NCI-H1417 (cell line): ENCODE measurements at places on chromosomes 1 and 21.

GRCh38 chr1:85321237-85321964 is 45.0 kb upstream of the BCL10 start:
- no peak for DNase-seq

DNA sequence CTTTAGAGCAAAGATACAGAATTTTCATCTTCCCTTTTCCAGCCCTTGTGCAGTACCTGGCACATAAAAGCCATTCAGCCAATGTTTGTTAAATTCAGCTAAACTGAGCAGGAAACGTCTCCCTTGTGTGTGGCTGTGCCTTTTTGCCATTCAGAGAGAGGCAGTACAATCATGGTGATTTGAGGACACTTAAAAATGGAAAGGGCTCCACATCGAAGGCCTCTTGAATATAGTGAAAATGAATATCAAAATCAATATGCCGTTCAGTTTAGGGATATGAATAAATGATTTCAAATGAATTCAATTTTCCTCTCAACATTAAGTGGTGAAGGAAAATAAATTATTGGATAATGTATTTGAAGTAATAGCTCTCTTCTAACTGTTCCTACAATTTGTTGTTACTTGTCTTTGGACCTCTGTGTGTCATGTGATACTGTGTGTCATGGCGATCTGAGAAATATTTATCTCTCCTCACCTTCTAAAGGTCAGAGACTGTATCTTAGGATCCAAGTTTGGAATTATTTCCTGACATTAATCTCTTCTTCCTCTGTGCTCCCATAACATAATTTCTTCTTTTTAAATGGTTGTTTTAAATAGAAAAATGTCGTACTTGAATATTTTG is 355.6 kb upstream of the ST6GALNAC5 start:
- DNase-seq = peak; percentile 26

GRCh38 chr1:43021547-43022474 is 63.1 kb upstream of the SLC2A1 start:
- DNase-seq = no peak

DNA sequence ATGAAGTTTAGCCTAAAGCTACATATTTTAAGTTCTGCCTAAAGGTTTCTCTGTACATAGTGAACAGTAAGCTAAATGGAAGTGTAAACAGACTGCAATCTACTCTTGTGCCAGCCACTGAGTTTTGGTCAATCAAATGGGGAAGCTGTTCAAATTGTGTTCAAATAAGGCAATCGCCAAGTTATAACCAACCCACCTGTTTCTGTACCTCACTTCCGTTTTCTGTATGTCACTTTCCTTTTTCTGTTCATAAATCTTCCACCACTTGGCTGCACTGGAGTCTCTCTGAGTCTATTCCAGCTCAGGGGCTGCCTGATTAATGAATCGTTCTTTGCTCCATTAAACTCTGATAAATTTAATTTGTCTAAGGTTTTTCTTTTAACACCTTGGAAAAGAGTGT is 10.8 kb upstream of the THEM4 start:
- no peak for DNase-seq

DNA sequence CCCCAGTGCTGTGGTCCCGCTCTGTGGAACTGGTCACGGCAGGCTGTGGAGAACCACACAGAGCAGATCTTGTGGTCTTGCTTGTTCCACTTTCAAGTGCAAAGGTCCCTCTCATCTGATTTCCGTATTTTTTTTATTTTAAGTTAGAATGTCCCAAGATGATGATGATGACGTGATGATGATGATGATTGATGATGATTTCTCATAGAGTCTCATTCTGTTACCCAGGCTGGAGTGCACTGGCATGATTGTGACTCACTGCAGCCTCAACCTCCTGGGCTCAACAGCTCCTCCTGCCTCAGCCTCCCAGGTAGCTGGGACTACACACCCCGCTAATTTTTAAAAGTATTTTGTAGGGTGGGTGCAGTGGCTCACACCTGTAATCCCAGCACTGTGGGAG is 12.2 kb downstream of the EVA1C start:
- no peak for DNase-seq

DNA sequence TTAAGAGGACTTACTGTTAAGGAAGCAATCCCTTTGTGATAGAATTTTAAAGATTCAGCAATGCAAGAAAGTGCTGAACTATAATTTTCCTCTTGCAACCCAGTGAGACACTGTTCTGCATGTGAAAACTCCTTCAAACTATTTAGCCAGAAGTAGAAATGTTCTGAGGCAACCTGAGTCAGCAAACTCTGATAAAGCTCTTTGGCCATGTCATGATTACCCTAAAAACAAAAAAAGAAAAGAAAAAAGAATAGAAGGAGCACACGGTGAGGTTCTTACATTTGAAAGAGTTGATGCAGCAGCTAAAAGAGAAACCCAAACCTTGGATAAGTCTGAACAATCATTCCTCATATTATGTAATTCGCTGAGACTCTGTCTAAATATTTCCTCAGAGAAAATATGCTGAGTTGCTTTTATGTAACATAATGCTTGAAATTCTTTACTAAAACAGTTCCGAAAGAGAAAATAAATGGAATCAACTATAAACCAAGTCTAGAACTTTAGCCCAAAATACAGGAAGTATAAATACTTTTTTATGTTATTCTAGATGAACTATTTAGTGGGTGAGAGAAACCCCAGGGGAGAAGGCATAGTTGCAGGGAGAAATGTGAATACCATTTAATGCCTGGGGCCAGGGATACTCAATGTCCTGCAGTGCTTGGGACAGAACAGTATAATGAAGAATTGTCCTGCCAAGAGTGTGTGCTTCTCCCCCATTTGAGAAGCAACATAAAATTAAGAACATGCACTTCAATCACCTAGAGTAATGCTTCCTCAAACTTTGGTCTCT is 60.0 kb downstream of the INTS7 start:
- DNase-seq = no peak

- no peak for DNase-seq
These were observed 5.9 kb downstream of the TTC39A start for GRCh38 chr1:51324251-51325010.

GRCh38 chr1:230403442-230403841 is 22.7 kb downstream of the PGBD5 start:
- no peak for DNase-seq

DNA sequence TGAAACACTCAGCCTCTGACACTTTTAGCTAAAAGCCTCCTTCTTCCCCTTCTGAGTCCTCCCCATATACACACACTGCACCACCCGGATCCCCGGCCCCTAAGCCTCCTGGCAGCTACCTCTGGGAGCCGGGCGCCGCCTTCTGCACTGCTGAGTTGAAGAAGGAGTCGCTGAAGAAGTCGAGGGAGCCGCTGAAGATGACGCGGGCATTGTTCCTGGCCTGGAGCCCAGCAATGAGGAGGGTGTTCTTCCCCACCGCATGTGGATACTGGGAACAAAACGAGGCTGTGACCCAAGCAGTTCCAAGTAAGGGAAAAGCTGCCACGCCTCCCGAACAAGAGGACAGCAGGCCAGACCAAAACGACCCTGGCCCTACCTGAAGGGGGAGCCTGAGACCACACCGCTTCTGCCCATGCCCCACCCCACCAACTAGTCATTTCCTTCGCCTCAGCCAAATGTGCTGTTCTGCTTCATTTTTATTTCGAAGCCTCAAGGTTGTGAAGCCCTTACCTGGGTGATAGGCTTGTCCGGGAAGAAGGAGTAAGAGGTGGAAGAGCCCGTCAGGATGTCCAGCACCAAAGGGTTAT is 7.0 kb downstream of the DDOST start:
- no peak for DNase-seq

GRCh38 chr1:56036479-56036878 is 542.9 kb downstream of the PLPP3 start:
- no peak for DNase-seq
